Effector memory CD4-positive, alpha-beta T cell (primary cell): ENCODE measurements at places on chromosomes 12 and 14.

- no peak for DNase-seq
These were observed 29.2 kb downstream of the SPTB start for GRCh38 chr14:64850369-64851137.

GRCh38 chr12:68611094-68611805 is 551 bp downstream of the RAP1B start:
- DNase-seq, result peak; percentile 40

GRCh38 chr14:74049876-74050495 is 30.8 kb downstream of the BBOF1 start:
- no peak for DNase-seq

DNA sequence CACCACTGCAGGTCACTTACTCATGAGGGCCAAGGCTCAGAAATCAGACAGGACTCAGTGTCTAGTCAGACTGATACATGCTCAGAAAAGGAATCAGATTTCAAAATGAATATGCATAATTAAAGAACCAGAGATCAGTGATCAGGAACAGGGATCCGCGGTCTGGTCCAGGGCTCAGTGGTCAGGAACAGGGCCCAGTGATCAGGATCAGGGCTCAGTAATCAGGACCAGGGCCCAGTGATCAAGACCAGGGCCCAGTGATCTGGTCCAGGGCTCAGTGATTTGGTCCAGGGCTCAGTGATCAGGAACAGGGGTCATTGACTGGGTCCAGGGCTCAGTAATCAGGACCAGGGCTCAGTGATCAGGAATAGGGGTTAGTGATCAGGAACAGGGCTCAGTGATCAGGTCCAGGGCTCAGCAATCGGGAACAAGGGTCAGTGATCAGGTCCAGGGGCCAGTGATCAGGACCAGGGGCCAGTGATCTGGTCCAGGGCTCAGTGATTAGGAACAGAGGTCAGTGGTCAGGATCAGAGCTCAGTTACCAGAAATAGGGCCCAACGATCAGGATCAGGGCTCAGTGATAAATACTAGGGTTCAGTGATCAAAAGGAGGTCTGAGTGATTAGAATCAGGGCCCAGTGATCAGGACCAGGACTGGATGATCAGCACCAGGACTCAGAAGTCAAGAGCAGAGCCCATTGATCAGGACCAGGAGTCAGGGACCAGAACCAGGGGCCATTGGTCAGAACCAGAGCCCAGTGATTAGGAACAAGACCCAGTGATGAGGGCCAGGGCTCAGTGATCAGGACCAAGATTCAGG is 175.3 kb downstream of the TMEM121 start:
- no peak for DNase-seq

DNA sequence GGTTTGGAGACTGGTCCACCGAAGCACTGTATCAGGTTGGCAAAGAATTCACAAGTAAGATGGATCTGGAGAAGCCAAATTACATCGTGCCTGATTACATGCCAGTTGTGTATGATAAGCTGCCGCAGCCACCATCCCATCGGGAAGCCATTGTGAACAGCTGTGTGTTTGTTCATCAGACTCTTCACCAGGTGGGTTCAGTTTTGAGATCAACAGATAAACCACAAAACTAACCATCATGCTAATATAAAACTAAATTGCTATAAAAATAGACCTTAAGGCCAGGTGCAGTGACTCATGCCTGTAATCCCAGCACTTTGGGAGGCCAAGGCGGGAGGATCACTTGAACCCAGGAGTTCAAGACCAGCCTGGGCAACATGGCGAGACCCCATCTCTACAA is 58.9 kb downstream of the HSP90AA1 start:
- no peak for DNase-seq

DNA sequence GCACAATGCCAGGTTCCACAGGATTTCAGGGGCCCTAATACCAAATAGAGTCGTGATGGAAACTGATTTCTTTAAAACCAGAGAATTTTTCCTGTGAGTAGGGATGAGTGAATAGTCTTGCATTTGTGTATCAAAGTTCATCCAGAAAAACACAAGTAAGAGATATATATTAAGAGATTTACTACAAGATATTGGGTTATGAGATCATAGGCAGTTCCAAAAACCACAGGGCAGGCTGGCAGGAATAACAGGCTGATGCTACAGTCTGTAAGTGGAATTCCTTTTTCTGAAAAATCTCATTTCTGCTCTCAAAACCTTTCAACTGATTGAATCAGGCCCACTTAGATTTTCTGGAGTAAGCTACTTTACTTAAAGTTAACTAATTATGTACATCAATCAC is 1756.2 kb upstream of the SEL1L start:
- no peak for DNase-seq

- DNase-seq, result no peak
These were observed 769.3 kb upstream of the FLRT2 start for GRCh38 chr14:84760489-84761126.

- DNase-seq, result no peak
These were observed 21.0 kb downstream of the KTN1 start for GRCh38 chr14:55600784-55601561.

DNA sequence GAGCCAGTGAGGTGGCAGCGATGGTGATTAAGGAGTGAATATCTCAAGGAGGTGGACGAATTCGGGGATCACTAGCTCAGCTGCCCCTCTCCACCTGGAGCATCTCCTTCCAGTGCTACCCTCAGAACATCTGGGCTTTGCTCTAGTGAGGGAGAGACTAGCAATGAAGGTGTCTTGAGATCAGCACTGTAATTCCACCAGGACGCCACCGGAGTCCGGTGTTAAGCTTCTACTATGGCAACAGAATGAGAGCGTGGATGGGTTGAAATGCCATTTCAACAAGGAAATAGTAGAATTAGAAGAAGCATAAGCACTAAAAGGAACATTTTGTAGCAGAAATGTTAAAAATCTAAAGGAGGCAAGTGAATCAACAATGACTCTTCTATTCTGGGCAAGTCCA is 61.1 kb downstream of the NTF3 start:
- no peak for DNase-seq

GRCh38 chr14:61513986-61514830 is 181.1 kb upstream of the HIF1A start:
- no peak for DNase-seq

- no peak for DNase-seq
These were observed 170.1 kb upstream of the FRMD6 start for GRCh38 chr14:51481643-51482042.

DNA sequence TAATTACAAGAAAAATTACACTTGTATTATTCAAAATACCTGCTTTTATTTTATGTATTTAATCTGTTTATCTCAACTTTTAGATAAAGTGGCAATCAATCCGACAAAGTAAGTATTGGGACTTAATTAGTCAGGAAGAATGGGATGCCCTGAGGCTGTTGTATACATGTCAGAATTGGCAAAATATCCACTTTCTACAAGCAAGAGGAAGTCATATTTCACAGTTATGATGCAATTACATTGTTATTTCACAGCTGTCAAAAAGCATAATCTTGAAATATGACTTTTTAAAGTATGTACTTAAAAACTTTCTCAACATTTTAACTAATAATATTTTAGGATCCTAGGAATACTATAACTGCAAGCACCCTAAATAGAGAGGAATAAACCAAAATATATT is 357.1 kb upstream of the MGAT4C start:
- no peak for DNase-seq

- DNase-seq, result no peak
These were observed 773.2 kb upstream of the ALG10B start for GRCh38 chr12:37543131-37543965.

DNA sequence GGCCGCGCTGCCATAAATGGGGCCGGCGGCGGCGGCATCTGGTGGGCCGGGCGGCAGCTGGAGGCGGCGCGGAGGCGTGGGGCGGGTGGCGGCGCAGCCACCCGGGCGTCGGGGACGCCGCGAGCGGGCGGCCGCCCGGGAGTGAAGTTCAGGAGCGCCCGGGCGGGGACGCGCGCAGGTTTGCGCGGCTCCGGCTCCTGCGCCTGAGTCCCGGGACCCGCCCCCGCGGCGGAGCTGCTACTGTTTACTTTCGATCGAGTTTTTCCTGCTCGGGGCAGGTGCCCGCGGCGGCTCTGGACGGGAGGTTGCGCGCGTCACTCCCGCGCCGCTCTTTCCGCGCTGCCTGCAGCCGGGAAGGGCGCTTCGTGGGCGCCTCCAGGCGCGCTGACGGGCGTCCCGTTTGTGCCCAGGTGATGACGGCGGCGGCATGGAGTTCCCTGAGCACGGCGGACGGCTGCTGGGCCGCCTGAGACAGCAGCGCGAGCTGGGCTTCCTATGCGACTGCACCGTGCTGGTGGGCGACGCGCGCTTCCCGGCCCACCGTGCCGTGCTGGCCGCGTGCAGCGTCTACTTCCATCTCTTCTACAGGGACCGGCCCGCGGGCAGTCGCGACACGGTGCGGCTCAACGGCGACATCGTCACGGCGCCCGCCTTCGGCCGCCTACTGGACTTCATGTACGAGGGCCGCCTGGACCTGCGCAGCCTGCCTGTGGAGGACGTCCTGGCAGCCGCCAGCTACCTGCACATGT is at the start of gene ZBTB42:
TSS of gene ZBTB42 (plus strand) at position 331 of the 749 bp plus-strand sequence. CDS start at position 428, 97 bp downstream.
- DNase-seq, result peak; percentile 60

DNA sequence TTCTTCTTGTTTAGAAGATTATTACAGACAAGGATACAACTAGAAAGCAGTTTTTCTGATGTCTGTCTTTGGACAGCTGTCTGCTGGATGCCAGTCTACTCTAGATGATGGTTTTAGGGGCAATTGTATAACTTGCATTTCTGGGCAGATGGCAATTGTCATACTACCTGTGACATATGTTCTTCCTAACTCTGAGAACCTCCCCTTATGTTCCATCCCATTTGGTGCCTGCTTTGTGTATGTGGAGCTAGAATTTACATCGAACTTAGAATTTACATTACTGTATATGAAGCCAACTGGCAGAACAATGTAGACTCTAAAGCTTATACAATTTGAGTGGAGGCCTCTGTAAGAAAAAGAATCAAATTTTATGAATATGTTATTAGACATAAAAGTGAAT is 430.2 kb upstream of the SEL1L start:
- DNase-seq, result no peak
